ENCODE measurements at places on chromosomes 7 and 10.

DNA sequence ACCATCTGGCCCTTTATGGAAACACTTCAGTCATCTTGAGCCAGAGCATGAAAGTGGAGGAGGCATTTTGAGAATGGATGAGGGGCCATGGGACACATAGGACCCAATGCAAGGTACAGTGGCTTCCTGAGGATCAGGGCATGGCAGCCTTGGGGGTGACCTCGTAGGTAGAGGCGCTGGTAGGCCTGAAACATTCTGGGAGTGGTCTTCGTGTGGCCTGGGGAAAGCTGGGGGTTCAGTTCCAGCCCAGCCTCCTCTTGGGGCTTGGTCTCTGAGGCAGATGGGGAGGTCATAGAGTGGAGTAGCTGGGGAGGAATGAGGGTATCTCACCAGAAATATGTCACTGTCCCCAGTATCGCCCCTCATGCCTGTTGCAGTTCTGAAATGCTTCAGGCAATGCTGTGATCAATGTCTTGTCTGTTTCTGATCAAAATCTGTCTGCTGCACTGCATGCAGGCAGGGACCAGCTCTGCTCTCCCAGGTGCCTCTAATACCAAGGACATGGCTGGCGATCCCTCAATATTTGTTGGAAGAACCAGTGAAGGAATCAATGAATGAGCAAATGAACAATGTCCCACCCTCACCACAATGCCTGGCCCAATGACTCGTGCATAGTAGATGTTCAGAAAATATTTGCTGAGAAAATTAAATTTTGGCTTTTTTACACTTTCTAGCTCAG is 90.9 kb downstream of the CHST15 start:
- DNase-seq: no peak

GRCh38 chr7:26637610-26638009 is 226.8 kb downstream of the SKAP2 start:
- no peak for DNase-seq

DNA sequence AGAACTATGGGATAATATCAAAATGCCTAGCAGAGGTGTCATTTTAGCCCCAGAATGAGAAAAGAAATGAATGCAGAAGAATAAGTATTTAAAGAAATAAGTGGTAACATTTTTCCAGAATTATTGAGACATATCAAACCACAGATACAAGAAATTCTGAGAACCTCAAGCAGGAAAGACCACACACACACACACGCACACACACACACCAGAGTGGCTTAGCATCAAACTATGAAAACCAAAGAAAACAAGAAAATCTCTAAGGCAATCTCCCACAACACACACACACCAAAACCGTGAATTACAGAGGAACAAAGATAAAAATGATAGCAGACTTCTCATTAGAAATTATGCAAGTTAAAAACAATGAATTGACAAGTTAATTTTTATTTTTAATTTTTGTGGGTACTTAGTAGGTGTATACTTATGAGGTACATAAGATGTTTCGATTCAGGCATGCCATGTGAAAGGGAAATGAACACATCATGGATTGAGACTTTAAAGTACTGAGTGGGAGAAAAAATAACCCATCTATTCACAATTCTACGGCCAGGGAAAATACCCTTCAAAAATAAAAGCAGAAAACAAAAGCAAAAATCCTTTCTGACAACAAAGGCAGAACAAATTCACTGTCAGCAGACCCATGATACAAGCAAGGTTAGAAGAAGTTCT is 14.6 kb downstream of the PPIF start:
- DNase-seq: no peak

GRCh38 chr10:123522702-123523312 is 143.3 kb upstream of the GPR26 start:
- no peak for DNase-seq

GRCh38 chr10:127715249-127715648 is 21.7 kb upstream of the FOXI2 start:
- no peak for DNase-seq

DNA sequence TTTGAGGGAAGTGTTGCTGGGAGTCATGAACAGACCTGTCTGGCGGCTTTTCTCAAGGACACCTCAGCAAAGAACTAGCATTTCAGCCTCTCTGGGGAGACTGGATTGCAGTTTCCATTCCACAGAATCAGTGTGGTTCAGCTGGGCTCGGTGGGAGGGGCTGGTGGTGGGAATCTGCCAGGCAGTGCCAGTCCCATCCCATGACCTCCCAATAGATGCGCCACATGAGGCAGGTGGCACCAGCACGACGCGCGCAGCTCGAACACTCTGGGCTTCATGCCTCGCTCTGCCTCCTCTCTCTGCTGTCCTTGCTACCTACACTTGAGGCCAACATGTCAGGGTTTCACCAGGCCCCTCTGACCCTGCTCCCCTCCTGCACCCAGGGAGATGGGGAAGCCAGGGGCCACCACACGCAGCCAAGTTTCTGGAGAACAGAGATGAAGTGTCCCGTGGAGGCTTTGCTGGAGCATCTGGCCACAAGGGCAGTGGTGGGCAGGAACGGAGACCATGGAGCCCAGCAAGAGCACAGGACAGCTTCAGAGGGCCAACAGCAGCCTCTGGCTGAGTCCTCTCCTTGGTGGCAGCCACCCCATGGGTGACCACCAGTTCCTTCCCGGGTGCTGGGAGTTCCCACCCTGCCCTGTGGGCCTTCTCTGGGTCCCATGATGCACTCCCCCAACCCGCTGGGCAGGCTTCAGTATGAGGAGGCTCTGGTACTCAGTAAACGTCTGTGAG is 2.3 kb downstream of the NACAD start:
- no peak for DNase-seq

DNA sequence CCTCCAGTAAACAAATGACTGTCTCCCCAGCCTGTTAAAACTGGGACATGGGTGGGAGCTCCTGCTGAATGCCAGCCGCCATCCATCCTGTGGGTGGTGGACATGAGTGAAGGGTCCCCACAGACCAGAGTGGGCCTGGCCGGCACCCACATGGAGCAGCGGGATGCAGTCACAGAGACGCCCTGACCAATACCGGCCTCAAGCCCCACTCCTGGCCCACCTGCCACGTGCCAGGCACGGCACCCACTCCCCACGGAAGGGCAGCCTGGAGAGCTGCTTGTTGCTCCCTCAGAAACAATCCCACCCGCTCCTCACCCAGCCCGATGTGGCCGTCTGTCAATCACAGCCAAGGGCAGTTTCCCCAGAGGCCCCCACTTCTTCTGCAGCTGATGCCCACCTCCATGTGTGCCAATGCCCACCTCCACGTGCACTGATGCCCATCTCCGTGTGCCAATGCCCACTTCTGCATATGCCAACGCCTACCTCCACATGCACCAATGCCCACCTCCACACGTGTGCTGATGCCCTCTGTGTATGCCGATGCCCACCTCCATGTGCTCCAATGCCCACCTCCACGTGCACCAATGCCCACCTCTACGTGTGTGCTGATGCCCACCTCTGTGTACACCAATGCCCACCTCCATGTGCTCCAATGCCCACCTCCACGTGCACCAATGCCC is 42.8 kb upstream of the DNAAF5 start:
- no peak for DNase-seq

GRCh38 chr10:19961076-19962053 is 145.1 kb downstream of the PLXDC2 start:
- no peak for DNase-seq

DNA sequence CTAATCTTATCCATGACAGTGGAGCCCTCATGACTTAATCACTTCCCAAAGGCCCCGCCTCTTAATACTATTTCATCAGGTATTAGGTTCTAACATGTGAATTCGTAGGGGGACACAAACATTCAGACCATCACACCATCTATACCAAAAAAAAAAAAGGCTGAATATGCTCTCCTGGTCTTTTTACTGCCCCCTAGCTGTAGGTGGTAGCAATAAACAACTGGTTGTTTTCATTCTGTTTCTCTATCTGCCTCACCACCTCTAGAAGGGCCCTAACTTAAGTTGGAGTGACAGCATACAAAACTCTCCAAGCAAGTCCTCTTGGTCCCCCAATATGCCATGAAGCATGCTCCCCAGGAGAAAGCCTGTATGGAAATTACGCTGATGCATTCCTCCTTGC is 94.1 kb downstream of the GRM8 start:
- DNase-seq: no peak

DNA sequence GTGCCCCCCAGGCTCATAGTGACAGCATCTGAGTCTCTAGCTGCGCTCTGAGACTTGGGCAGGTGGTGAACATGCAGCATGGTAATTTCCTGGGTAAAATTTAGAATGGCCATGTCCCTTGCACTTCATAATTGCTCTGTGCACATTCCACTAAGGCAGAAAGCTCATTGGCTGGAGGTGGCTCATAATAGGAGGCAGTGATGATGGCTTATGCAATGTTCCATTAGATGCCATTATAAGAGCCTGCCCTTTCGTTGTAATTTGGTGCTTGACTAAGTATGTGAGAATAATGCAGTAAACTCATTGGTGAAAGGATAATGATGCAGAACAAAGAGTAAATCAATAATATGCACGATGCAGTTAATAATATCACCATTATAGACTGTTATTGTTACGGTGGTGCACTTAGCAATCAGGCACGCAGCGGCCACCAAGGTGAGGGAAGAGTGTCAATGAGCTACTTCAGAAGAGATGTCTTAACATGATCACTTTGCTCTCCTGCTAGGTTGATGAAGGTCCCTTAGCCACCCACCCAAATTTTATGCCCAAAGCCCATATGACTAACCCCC is 545.9 kb downstream of the KCNMA1 start:
- no peak for DNase-seq

GRCh38 chr10:127715782-127716378 is 21.1 kb upstream of the FOXI2 start:
- no peak for DNase-seq
